ENCODE measurements at places on chromosomes 1 and 21. TPM values are rescaled to one million over a fixed set of nuclear protein-coding genes. Genes with fewer than 3 reads are reported as not detected.
A peak's percentile ranks its signal among the peaks of the same experiment; 100 is the strongest.

DNA sequence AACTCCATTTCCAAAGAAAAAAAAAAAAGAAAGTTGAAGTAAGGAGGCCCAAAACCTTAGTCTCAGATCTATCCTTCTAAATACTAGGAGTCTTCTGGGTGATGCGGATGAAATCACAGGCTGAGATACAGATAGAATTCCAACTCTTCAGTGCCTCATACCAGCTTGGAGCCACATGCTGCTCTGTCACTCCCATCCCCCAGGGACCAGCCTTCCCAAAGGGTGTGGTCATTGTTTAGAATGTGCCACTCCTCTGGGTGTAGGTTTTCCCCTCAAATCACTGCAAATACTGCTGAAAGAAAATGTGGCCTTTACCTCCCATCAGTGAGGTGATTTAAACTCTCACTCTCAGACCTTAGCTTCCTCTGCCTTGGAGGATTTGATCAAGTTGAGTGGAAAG, 112.9 kb downstream of the CDC7 start:
- H3K27me3 ChIP-seq, result peaks cover 6% of the 10 kb centered on the region
- H3K27ac ChIP-seq, result no peak overlapping the region
- no peak overlapping the region for H3K4me3 ChIP-seq
- H3K36me3 ChIP-seq, result no peaks in the 10 kb centered on the region
- DNase-seq, result no peak
- no peaks in the 10 kb centered on the region for H3K4me1 ChIP-seq

- H3K27ac ChIP-seq, result no peak overlapping the region
- peaks cover 21% of the 10 kb centered on the region for H3K27me3 ChIP-seq
- H3K4me1 ChIP-seq, result no peaks in the 10 kb centered on the region
- no peak for DNase-seq
These were observed 46.9 kb downstream of the CR1L start for GRCh38 chr1:207691841-207692240.

DNA sequence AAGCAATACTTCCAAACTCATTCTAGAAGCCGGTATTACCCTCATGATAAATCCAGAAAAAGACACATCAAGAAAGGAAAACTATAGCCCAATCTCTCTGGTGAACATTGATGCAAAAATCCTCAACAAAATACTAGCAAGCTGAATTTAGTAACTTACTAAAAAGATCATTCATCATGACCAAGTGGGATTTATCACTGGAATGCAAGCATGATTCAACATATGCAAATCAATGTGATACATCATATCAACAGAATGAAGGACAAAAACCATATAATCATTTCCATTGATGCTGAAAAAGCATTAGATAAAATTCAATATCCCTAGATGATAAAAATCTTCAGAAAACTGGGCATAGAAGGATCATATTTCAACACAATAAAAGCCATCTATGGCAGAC, 402.9 kb downstream of the TGFB2 start:
- H3K36me3 ChIP-seq, result no peaks in the 10 kb centered on the region
- DNase-seq, result no peak
- H3K27me3 ChIP-seq, result no peaks in the 10 kb centered on the region
- no peak overlapping the region for H3K4me3 ChIP-seq
- H3K27ac ChIP-seq, result no peak overlapping the region
- no peaks in the 10 kb centered on the region for H3K4me1 ChIP-seq

DNA sequence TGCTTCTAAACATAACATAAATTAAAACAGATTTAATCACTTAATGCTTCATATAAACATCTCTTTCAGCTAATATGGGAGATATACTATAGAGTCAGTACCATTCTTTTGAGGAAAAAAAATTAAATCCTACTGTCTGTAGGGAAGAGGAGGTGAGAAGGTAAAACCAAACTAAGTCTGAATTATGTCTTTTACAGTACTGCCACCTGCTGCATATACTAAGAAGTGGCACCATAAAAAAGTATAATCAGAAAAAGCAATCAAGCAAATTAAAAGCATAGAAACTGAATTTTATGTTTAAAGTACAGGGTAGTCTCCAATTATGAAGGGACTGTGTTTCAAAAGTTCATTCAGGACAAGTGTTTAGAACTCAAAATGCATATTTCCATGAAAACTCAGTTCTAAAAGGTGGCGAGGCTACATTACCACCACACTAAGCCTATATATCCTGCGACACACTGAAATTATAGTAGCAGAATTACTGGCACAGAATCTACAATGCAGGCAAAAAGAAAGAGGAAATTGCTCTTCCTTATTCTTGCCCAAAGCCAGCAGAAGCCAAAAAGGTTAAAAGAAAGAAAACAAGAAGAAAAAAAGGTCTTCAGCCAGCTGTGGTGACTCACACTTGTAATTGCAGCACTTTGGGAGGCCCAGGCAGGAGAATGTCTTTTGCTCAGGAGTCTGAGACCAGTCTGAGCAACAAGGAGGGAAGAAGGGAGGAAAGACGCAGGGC, 9.0 kb downstream of the NSL1 start:
- H3K4me1 ChIP-seq, result no peaks in the 10 kb centered on the region
- no peaks in the 10 kb centered on the region for H3K27me3 ChIP-seq
- DNase-seq, result no peak
- peaks cover 35% of the 10 kb centered on the region for H3K36me3 ChIP-seq
- no peak overlapping the region for H3K27ac ChIP-seq
- H3K4me3 ChIP-seq, result no peak overlapping the region

DNA sequence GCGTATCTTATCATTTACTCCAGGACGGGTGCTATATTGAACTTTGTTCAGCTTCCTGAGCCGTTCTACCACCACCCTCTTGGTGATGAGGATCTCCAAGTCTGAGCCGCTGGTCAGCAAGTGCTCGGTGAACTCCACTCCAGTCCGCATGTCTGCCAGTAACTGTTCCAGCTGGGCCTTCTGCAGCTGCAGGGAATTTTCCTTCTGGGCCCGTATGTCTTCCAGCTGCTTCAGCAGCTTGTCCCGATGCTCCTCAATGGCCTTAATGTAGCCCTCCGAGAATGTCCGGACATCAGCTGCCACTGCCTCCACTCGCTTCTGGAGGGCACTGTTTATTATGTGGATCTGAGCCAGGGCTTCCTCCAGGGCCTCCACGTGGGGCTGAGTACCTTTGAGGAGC, 3.4 kb downstream of the TRIM45 start:
- no peak overlapping the region for H3K4me3 ChIP-seq
- H3K4me1 ChIP-seq, result peaks cover 6% of the 10 kb centered on the region
- H3K36me3 ChIP-seq, result no peaks in the 10 kb centered on the region
- DNase-seq, result no peak
- H3K27me3 ChIP-seq, result peaks cover 10% of the 10 kb centered on the region

DNA sequence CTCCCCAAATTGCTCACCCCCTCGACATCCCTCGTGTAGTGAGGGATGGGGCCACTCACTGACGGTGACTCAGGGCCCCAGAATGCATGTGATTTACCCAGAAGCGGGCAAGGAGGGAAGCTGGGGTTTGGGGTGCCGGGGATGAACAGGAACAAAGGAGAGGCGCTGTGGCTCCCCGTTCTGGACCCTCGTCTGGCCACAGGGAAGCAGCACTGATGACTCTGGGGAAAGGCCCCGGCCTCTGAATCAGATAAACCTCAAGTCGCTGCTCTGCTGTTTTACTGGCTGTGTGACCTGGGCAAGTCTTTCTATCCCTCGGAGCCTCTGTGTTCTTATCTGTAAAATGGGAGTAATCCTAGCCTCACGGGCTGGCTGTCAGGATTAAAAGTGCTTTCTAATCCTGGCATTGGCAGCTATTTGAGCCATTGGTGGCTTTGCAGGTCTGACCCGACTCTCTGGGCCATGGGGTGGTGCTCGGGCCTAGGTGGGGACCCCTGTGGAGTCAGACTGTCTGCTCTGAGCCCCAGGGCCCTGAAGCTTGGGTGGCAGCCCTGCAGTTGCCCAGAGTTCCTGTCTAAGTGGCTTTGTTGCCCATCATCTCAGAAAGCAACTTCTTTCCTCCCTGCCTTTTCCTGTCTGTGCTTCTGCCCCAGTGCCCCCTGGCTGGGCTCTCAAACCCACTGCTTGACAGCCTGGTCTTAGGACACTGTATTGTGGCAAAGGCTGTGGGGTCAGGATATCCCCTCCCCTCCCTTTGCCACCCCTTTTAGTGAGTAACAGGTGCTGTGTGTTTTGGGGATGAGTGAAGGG, 5.5 kb downstream of the TNFRSF1B start:
- H3K27ac ChIP-seq, result peak overlapping the region; percentile 100
- no peak for DNase-seq
- H3K4me3 ChIP-seq, result peak overlapping the region; percentile 78
- no peaks in the 10 kb centered on the region for H3K27me3 ChIP-seq

- no peak overlapping the region for H3K27ac ChIP-seq
- H3K36me3 ChIP-seq, result no peaks in the 10 kb centered on the region
- H3K4me3 ChIP-seq, result no peak overlapping the region
These were observed 221.6 kb upstream of the PBX1 start for GRCh38 chr1:164337394-164337793.

- no peak overlapping the region for H3K27ac ChIP-seq
- no peak for DNase-seq
- H3K4me3 ChIP-seq, result no peak overlapping the region
These were observed 7.0 kb upstream of the HIVEP3 start for GRCh38 chr1:41925712-41926111.

The SLC30A10 gene
- not detected for total RNA-seq

The CYP4X1 gene
- not detected for total RNA-seq

DNA sequence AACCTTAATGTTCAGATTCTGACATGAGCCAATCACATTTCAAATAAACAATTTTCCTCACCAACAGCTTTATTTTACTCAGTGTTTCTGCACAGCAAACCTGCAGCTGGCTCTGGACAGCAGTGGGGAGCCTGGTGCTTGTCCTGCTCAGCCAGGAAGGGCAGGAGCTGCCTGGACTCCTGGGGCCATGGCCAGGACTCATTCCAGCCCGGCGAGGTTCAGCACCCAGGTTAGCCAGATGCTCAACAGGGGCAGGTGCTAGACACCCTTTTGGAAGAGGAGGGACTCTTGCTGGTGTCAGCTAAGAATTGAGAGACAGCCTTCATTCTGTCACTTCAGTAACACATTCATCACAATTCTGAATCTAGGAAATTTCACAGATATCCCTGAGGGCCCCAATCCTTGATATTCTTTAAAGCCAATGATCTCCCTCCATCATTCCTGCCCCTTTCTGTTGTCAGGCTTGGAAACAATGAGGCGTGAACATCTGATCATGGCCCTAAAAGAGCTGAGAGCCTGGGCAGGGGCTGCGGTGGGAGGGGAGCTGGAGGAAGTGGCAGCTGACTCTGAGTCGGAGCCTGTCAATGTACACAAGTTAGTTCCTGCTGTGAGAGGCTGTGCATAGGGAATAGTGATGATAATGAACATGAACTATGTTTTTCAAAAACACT, 251.3 kb downstream of the SDCCAG8 start:
- H3K4me3 ChIP-seq, result no peak overlapping the region
- H3K36me3 ChIP-seq, result peaks cover 19% of the 10 kb centered on the region
- H3K4me1 ChIP-seq, result peaks cover 34% of the 10 kb centered on the region
- peak overlapping the region; percentile 60 for H3K27ac ChIP-seq
- DNase-seq, result no peak
- no peaks in the 10 kb centered on the region for H3K27me3 ChIP-seq

GRCh38 chr1:192088496-192088895, 69.8 kb upstream of the RGS18 start:
- no peak overlapping the region for H3K27ac ChIP-seq
- H3K36me3 ChIP-seq, result no peaks in the 10 kb centered on the region
- H3K27me3 ChIP-seq, result no peaks in the 10 kb centered on the region

DNA sequence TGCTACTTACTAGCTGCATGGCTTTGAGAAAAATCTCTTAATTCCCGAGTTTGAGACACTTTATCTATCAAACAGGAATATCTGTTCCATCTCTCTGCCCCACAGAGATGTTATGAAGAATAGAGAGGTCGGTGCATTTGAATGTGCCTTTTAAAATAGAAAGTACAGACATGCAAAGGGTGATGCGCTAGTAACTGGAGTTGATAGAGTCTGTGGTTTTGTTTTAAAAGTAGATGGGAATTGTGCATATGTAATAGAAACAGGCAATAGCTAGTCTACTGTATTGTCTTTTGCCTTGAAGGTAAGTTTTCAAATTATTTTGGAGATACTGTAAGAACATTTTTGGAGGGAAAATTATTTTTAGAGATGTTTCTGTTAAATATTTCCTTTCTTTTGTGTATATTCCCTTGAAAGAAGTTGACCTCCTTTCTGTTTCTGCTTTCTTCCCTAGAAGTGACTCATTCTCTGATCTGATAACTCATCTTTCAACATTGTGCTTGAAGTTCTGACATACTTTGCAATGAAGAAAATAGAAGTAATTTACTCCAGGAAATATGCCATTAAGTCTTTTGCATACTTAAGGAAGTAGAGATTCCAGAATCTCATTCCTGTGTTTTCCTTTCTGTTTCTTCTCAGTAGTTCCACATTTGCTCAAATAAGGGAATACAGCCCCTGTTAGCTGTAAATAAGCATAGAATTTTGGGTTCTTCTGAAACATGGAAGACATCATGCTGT, 151.6 kb downstream of the SDCCAG8 start:
- DNase-seq, result no peak
- no peak overlapping the region for H3K27ac ChIP-seq
- no peaks in the 10 kb centered on the region for H3K27me3 ChIP-seq
- no peak overlapping the region for H3K4me3 ChIP-seq

DNA sequence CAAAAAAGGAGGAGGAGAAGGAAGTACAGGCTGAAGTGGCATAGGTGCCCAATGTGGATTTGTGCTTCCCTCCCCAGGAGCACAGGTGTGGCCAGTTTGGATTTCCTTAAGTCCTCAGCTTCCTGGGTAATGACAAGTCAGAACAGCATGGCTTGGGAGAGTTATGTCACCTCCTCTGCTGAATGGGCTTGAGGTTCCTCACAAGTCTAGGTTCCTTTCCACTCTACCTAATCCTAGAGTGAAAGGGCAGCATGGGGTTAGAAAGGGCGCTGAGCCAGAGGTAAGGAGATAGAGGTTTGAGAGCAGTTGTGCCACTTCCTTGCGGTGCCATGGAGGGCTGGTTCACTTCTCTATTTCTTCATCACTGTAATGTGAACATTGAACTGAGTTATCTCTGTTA, 35.5 kb upstream of the IL20 start:
- peak overlapping the region; percentile 92 for H3K27ac ChIP-seq
- no peaks in the 10 kb centered on the region for H3K27me3 ChIP-seq
- H3K4me3 ChIP-seq, result peak overlapping the region; percentile 9
- no peaks in the 10 kb centered on the region for H3K36me3 ChIP-seq
- H3K4me1 ChIP-seq, result peaks cover 79% of the 10 kb centered on the region
- DNase-seq, result peak; percentile 23
